H7 (cell line): ENCODE measurements at places on chromosomes 7 and 10. TPM values are rescaled to one million over a fixed set of nuclear protein-coding genes. Genes with fewer than 3 reads are reported as not detected.

ASNS gene
- 97.3 and 114 TPM in 2 replicates for total RNA-seq

PPP1R3A gene
- total RNA-seq = not detected in 2 replicates

ATG9B gene
- total RNA-seq = 1.7 TPM in 2 replicates

NPTX2 gene
- total RNA-seq = 19.7 and 34.8 TPM in 2 replicates

GIMAP6 gene
- total RNA-seq = not detected in 2 replicates

GNAT3 gene
- total RNA-seq = not detected in 2 replicates
